ENCODE measurements at places on chromosomes 4 and X. TPM values are rescaled to one million over a fixed set of nuclear protein-coding genes. Genes with fewer than 3 reads are reported as not detected.

Gene ARHGAP36
- total RNA-seq, result not detected

Gene CXCL13
- not detected for total RNA-seq

Gene PAGE4
- not detected for total RNA-seq

Gene SMAD1
- 12.7 TPM for total RNA-seq

Gene SPANXN3
- not detected for total RNA-seq

Gene IQSEC2
- total RNA-seq, result 0.12 TPM

Gene FNIP2
- total RNA-seq, result 16.4 TPM

Gene FAM199X
- 11.0 TPM for total RNA-seq

Gene ADH1C
- total RNA-seq, result not detected

Gene PRR32
- not detected for total RNA-seq

Gene GUCY1B1
- 0.29 TPM for total RNA-seq

Gene CSAG1
- not detected for total RNA-seq

- DNase-seq, result no peak
Measured at GRCh38 chr4:13641084-13641483, 13.6 kb upstream of the BOD1L1 start.

GRCh38 chrX:118560489-118560888, 64.9 kb downstream of the DOCK11 start:
- no peak for DNase-seq

GRCh38 chrX:118459494-118459893, 36.1 kb upstream of the DOCK11 start:
- DNase-seq, result peak; percentile 34

- no peak for DNase-seq
Measured at GRCh38 chr4:165872461-165873297, at the start of gene TLL1. TSS of gene TLL1 (plus strand) at chr4:165873237. CDS start at chr4:165873905, 668 bp downstream.

DNA sequence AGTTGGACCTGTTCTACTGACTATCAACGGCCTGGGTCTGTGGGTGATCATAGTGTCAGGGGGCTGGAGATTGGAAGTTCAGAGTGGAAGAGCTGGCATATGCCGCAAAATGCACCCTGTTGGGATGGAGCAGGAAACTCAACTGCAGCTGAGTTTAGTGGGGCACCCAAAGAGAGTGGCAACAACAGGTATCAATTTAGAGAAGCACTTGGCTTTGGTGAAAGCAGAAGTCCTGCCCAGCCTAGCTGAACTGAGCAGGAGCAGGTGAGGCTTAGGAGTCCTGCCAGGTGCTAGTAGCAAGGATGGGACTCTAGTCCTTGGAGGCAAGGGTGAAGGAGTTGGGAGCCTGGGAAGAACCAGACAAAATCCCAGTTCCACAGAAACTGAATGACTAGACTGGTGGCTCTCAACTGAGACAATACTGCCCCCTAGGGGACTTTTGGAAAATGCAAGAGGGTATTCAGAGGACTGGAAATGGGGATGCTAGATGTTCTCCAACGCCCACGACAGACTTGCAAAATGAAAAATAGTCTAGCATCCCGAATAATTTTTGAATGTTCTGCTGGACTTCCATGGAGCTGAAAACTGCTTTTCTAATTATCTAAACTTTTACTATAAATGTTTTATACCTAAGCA, 49.4 kb downstream of the RTL9 start:
- DNase-seq, result peak; percentile 59

DNA sequence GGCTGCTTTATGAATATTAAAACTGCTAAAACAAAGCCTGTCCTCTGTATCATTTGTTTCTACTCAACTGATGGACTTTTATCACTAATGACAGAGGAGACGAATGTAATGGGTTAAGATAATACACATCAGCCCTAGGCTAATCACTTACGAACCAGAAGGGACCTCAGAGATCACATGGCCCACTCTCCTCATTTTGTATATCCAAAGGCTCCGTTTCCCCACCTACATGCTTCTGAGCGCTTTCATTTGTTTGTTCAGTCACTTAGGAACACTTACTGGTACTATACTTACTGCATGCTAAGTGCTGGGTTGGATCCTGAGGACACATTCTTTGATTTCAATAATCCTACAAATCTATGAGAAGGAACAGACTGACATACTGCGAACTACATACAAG, 169.3 kb downstream of the CEP135 start:
- DNase-seq, result no peak

- no peak for DNase-seq
Measured at GRCh38 chrX:15158350-15158735, 111.5 kb downstream of the ASB9 start.

GRCh38 chr4:74316397-74316796, 8.1 kb downstream of the EPGN start:
- DNase-seq, result no peak

GRCh38 chrX:70907900-70908299, 611 bp downstream of the TEX11 start:
- no peak for DNase-seq

- no peak for DNase-seq
Measured at GRCh38 chr4:168781341-168781740, 228.7 kb downstream of the CBR4 start.

- DNase-seq, result no peak
Measured at GRCh38 chr4:111697176-111697942, 447.9 kb upstream of the FAM241A start.

GRCh38 chr4:24862073-24862751, 50.6 kb downstream of the CCDC149 start:
- no peak for DNase-seq

DNA sequence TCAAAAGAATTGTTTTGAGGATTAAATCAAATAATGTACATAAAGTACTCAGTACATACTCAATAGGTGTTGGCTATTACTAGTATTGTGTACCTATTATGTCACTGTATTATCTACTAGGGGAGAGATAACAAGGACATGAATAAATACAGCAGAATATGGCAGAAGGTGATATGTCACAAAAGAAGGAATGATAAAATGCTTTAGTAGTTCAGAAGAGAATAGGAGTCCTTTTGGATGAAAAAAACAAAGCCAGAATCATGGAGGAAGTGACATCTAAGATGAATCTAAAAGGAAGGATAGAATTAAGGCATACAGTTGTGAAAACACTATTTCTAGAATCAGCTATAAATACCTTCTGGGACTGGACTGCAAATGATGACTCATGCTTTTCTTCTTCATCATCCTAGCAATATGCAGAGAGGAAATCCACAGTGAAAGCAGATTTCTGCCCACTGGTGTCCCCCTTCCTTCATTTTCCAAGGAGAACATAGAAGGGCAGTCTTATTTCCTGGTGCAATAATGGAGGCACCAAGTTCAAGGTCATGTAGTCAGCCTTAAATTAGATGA, 98.7 kb downstream of the GLUD2 start:
- DNase-seq, result no peak

GRCh38 chr4:38371391-38371851, 292.6 kb upstream of the KLF3 start:
- no peak for DNase-seq

DNA sequence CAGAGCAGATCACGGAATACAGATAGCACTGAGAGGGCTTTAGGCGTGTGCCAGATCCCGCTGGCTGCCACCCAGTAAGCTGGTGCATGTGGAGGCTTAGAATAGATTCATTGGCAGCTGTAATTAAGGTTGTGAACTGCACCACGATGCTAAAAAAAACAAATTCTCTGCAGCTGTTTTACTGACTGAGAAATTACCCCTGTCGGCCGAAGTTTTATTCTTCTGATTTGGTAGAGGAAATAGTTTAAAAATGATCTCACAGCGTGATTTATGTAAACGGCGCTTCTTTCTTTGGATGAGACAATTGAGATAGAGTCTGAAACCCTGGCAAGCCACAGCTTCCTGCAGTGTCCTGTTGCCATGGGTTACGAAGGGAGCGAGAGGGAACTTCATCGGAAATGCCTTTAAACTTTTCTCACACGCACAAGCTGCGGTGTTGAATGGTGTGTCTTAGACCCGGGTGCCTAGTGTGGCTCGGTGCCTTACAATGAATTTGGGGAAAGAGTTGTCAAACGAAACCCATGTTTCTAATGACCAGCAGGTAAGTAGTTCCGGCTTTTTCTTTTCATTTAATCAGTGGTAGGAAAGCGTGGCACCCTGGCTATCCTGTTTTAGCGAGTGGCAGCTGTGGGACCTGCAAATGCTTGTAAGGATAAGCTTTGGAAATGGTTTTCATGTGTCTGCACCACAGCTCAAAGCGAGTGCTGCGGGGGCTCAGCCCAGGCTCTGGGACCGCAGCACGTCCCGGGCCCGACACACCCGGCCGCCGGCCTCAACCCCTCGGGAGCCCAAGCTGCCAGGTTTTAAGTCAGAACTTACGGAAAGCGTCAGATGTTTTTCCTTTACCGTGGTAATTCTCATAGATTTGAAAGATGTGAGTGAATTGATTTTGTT, 71.7 kb upstream of the HGFAC start:
- peak; percentile 64 for DNase-seq

GRCh38 chr4:47065051-47065481, 33.7 kb downstream of the GABRB1 start:
- DNase-seq, result no peak

GRCh38 chrX:45755703-45756102, 555.0 kb upstream of the DIPK2B start:
- DNase-seq, result no peak

- DNase-seq, result no peak
Measured at GRCh38 chr4:20754036-20754435, 53.8 kb downstream of the PACRGL start.

DNA sequence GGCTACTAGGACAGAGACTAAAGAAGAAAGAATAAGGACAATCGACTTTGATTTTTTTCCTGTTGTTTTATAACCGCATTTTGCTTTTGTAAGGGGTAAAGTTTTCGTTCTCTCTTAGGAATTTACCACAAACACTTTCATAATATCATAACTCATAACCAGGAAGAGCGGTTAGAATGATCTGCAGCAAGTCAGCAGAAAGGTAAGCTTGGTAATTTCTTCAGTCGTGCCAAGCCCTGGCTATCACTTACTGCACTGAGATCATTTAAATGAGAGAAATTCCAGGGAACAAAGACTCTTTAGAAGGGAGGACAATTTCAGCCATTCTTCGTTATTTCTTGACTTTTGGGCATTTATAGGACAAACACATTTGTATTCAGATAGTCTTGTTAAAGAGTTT, 258.1 kb downstream of the UNC5C start:
- no peak for DNase-seq

DNA sequence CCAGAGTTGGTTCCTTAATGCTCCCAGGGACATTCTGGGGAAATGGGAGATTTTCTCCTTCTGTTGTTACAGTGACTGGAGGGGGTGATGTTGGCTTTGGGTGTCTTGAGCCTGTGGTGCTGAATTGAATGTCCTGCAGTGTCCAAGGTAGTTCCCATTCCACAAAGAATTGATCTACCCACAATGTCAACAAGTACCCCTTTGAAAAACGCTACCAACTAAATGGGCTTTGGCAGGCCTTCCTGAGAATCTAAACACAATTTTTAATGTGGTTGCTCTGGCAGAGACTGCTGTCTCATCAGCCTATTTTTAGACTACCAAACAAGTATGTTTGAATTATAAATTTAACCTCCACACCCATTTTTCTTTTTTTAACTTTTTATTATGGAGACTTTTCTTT, 69.4 kb downstream of the CCKAR start:
- DNase-seq, result no peak

GRCh38 chr4:145148980-145149379, 31.4 kb downstream of the OTUD4 start:
- DNase-seq, result no peak

DNA sequence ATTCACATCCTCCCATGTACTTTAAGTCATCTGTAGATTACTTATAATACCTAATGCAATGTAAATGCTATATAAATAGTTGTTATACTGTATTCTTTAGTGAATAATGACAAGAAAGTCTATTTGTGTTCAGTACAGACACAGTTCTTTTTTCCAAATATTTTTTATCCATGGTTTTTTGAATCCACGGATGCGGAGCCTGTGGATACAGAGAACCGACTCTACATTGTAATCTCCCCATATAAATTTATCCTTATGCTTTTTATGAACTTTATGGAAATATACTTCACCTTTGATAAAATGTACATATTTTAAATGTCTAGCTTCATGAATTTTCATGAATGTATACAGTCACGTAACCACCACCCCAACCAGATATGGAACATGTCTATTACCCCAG, 88.2 kb downstream of the DOCK11 start:
- DNase-seq, result no peak

DNA sequence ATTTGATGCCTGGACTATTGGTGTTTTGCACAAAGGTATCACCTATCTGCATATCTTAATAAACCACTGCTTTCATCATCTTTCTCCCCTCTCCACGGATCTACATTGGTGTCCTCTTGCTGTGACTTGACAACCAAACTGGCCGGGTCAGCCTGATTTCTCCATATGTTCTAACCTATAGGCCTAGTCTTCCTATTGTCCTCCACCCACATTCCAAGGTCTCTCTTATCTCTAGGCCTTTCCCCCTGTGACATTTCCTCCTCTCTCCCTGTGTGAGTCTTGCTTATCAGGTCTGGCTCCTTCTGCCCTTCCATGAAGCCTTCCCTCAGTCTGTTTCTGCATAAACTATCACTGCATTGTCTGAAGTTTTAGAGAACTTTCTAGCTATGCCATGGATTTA, 33.7 kb downstream of the ARHGAP24 start:
- DNase-seq, result no peak

GRCh38 chrX:136193771-136194170, 46.4 kb downstream of the FHL1 start:
- DNase-seq, result peak; percentile 29

DNA sequence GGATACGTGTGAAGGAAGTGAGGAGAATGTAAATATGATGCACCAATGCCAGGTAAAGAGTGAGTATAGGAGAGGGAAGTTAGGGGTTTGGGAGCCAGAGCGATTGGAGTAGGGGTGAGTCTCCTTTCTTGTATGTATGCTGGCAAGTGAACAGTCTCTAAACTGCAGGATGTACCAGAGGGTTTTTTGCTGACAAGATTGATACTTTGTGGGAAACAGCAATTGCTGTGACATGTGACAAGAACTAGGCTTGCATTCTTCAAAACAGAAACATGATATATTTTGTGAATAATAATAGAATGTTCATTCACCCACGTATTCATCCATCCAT, 706 bp downstream of the CHIC1 start:
- no peak for DNase-seq

GRCh38 chrX:53939127-53939526, 105.1 kb downstream of the PHF8 start:
- no peak for DNase-seq

DNA sequence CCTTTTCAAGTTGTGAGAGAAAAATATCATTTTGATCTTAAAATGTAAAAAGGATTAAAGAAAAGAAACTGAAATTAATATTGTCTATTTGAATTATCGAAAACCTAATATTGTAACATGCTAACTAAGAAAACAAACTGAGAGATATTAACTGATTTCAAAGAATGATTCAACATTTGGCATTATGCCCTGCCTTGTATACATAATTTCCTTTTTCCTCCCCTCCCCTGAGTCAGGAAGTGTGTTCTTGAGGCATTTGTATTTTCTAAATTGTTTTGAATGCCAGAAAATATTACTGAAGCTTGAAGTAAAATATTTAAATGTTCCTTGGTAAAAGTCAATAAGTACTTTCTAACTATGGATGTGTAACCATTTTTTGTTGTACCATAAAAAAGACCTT, 49.4 kb downstream of the RPS6KA3 start:
- DNase-seq, result no peak

- peak; percentile 53 for DNase-seq
Measured at GRCh38 chrX:137031517-137032340, 2.1 kb downstream of the GPR101 start.

- peak; percentile 79 for DNase-seq
Measured at GRCh38 chr4:9703391-9703790, 78.0 kb upstream of the DRD5 start.

Data from activated CD4-positive, alpha-beta T cell treated with anti-CD3 and anti-CD28 coated beads, Interleukin-2, amount 10 ng/mL, durations not matched to agents 7 days and 5 days (primary cell).